Naive thymus-derived CD4-positive, alpha-beta T cell (primary cell): ENCODE measurements at places on chromosomes 3 and 15. TPM values are rescaled to one million over a fixed set of nuclear protein-coding genes. Genes with fewer than 3 reads are reported as not detected.

Gene AADACL2
- not detected for total RNA-seq

Gene RHOV
- total RNA-seq, result not detected

Gene CKMT1A
- not detected for total RNA-seq

Gene GOLGA8J
- total RNA-seq, result 0.30 TPM

Gene ZFAND6
- total RNA-seq, result 79.8 TPM

Gene CRYGS
- total RNA-seq, result 3.1 TPM

Gene WDR72
- total RNA-seq, result not detected

Gene GP9
- total RNA-seq, result not detected

Gene TTLL13
- total RNA-seq, result not detected

DNA sequence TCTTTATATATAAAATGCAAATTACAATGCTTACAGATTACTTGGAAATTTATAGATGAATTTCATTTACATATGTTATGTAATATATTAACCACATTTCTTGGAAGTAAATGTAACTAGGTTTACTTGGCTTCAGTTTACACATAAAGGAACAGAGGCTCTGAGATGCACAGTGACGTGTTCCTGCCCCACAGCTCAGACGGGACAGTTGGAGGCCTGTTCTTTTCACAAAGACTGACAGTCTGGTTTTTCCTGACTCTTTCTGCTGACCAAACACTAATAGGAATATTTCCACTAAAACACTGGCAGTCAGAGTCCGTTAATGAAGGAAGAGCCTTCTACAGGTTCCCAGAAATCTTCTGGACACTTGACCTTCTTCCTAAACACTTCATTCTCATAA lies 336.1 kb downstream of the MFSD1 start:
- DNase-seq, result no peak

- no peak for DNase-seq
Measured at GRCh38 chr3:180657094-180657493, 22.2 kb downstream of the CCDC39 start.

DNA sequence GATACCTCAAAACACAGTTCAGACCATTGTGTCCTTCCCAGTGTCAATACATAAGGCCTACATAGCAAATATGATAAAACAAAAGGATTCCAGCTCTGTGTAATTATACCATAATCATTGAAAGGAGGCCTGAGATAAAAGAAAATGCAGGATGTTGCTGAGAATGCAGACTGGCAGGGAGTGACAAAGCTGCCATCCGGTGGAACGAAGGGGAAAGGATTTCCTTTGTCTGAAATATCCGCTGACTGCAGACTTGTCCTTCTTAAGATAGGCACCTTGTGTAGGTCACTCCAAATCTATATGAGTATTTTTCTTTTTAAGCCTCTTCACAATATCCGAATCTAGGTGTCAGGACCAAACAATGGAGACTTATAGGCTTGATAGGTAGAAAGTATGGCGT lies 108.0 kb downstream of the KCNH8 start:
- no peak for DNase-seq

DNA sequence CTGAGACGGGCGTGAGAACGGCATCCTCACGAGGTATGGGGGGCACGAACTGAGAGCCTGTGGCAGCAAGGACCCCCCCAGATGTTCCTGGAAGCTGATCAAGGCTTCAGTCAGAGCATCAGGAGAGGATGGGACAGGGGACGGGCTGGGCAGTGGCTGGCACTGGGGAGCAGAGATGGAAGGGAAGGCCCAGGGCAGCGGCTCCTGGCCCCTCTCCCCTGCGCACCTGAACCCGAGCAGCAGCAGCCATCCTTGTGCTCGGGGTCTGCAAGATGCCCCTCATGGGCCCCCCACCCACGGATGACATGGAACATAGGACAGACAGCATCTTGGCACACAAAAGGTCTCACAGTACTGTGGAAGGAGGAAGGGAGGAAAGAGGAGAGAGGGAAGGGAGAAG lies 51.3 kb downstream of the DHX30 start:
- no peak for DNase-seq

GRCh38 chr15:38554354-38554753 lies 10.3 kb downstream of the RASGRP1 start:
- DNase-seq, result no peak

DNA sequence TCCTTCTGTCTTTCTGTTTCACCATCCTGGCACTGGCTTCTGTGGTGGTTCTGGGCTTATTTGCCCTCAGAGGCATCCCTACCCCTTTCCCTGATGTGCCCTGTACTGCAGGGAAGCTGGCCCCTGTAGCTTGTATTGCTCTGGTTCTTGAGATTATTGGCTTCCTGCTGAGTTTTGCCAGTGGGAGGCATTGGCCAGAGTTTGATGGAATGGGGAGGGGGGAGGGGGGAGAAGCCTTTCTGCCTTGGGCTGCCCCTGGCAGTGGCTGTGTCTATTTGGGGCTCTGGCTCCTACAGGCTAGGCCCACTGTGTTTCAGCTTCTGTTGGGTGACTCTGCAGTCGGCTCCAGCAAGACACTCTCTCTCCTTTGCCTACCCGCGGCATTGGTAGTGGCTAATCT lies 41.6 kb upstream of the SEMA6D start:
- no peak for DNase-seq

DNA sequence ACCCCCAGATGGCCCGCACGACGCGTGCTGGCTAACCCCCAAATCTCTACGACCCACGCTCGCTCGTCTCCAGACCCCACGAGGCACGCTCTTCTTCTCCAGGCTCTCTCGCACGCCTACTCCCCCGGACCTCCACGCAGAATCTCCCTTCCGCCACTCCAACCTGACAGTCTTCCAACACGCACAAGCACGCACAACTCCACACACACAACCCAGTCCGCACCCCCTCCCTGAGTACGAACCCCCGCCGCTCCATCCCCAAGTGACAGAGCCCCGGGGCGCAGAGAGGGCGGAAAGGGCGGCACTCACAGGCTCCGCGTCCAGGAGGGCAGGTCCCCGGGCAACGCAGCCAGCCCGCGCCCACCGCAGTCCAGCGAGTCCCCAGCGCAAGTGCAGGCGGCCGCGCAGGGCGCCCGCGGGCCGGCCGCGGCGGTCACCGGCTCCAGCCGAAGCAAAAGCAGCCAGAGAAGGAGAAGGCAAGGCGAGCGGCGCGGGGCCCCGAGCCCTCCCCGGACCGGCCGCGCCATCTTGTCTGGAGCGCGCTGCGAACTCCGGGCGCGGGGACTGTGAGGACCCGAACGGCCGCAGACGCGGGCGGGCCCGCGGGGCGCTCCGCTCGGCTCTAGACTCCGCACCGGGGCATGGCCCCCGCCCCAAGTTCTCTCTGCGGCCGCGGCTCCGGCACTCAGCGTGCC lies 794 bp downstream of the LRIG1 start:
- peak; percentile 20 for DNase-seq

GRCh38 chr15:73476704-73477216 lies 33.8 kb downstream of the REC114 start:
- no peak for DNase-seq

DNA sequence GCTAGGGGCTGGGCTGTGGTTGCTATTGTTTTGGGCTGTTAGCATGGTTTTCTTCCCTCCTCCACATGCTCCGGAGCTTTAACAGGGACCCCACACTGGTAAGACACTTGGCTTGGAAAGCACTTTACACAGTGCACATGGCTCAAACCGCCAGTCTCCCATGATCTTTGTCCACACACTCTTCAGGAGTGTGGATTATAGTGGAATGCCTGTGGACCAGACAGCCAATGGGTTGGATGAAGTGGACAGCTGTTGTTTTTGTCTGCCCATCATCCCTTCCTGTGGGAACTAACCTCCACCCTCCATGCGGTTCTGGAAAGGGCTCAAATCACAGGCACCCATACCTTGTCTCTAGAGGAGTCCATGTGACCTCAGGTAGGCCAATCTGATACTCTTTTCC lies 10.0 kb downstream of the PAQR9 start:
- DNase-seq, result no peak

DNA sequence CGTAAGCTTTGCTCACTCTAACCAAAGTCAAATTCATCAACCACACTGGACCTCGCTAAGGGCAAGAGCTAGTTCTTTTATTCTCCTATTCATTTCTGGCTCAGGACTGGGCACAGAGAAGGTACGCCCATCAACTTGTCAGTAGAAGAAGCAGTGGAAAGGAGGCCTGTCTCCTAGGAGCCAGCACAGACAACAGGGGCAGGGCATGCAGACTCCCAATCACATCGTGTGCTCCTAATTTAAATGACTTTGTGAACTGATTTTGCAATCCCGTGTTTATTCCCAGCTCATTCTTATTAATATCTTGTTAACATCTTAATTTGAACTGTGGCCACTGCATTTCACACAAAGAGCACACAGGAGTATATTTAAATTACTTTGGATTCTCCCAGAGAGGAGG lies 161.1 kb upstream of the BCL6 start:
- DNase-seq, result no peak

DNA sequence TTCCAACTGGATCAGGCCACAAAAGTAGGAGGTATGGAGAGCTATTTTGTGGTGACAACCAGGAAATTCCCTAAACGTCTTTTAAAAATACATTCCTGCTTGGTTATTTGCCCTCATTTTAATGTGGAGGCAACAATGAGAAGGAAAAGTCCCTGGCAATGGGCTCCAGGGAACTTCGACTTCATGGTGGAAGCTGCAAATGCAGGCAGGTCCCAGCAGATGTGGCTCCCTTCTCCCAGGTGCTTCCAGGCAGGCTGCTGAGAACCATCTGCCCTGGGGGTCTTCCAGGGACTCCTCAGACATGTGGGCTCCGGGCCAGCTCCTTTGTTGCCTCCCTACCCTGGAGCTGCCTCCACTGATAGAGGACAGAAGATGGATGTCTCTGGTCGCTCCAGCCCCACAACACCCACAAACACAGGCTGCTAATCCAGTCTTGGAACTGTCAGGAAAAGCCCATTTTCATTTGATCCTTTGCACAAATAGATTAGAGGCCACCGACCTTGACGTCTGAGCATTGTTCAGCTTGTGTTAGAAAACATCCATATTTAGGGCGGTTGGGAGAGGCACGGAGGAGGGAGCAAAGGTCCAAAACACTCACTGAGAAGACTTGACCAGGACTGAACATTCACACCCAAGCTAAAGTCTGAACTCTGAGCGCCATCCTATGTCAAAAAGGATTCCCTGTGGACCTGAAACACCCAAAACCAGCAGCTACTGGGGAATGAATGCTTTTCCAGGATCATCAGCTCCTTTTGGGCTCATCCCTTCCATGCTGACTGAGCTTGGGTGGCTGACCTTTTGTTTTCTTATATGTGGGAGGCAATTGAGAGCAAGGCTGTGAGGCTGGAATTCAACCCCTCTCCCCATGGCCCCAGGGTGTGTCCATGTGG lies 30.2 kb upstream of the SLCO2A1 start:
- DNase-seq, result no peak

- DNase-seq, result no peak
Measured at GRCh38 chr3:49812916-49813496, 747 bp downstream of the UBA7 start.
